BE2C (cell line): ENCODE measurements at places on chromosomes 16 and 17.

DNA sequence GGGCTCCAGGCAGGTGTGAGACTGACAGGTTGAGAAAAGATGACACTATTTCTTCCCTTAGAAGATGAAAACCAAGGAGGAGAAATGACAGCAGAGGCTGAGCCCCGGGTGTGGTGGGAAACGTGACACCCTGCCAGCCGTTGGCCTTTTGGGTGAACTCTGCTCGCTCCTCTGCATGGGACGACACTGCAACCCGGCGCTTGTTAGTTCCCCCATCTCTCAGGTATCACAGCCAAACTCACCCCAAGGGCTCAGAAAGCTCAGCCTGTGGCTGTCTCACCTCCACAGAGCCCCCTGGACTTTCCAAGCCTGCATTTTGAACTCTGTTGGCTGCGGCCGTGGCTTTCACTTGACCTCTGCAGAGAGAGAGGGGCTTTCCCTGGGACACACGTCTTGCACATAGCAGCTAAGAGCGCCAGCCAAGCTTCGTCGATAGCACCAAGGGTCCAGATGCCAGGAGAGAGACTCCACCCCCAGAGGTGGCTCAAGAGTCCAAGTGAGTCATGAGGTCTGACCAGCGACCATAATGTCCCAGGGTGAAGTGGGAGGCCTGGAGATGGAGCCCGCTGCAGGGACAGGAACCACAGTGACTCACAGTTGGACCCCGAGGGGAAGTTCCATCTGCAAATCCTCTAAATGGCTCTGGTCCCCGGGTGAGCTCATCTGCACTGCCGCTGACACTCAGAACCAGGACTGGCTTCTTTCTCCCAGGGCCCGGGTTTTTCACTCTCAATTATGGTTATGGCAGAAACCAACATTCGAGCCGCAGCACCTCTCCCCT, 301.9 kb downstream of the SOX9 start:
- DNase-seq: peak; percentile 87

- DNase-seq: no peak
Observed at GRCh38 chr16:24984903-24985675, 30.1 kb downstream of the ARHGAP17 start.

DNA sequence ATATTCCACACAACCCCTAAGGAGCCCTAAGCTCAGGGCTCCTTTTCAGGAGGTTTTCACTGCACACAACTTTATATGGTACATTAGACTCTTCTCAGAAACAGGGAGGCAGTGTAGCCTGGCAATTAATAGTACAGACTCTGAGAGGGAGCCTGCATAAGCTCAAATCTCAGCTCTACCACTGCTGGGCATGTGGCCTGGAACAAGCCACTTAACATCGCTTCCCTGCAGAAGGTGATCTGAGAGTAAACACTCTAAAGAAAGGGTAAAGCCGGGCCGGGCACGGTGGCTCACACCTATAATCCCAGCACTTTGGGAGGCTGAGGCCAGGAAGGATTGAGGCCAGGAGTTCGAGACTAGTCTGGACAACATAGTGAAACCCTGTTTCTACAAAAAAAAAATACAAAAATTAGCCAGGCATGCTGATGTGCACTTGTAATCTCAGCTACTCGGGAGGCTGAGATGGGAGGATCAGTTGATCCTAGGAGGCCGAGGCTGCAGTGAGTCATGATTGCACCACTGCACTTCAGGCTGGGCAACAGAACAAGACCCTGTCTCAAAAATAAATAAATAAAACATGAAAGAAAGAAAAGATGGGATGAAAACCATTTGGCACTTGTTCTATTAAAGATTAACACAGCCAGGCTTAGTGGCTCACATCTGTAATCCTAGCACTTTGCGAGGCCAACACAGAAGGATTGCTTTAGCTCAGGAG, 70.7 kb upstream of the DNAJA2 start:
- DNase-seq: no peak

DNA sequence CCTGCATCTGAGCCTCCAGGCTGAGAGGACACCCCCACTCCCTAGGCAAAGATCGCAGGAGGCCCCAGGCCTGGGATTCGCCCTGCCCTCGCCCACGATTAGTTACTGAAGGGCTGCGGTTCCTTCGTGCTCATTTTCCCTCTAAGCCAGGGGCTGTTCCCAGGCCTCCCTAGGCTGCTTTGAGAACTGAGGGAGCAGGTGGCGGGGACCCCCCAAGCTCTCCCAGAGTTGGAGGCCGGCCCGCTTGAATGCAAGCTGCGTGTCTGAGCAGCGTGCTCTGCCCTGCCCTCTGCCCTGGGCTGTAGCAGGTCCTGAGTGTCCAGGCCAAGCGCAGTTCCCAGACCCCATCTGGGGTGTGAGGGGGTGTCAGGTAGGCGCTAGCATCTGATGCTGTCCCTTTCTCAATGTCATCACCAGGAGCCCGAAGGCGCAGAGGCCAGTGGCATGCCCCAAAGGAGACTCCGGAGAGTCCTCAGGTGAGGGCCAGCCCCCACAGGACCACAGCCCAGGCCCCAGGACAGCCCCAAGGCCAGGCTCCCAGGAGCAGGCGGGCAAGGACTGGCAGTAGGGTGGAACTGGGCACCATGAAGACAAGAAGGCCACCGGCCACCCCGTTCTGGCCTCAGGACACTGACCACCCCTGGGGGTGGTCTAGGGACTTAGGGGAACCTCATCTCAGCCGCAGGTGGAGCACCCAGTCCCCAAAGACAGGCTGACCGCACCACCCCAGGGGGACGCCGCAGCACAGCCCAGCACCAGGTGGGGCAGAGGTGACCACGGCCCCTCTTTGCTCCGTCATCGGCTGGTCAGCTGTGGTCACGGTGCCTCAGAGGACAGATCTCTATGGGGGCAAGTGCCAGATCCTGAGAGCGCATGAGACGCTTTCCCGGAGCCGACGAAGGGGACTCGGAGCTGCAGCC, 14.6 kb downstream of the ENDOV start:
- no peak for DNase-seq
